ENCODE measurements at places on chromosomes 6 and 20.

DNA sequence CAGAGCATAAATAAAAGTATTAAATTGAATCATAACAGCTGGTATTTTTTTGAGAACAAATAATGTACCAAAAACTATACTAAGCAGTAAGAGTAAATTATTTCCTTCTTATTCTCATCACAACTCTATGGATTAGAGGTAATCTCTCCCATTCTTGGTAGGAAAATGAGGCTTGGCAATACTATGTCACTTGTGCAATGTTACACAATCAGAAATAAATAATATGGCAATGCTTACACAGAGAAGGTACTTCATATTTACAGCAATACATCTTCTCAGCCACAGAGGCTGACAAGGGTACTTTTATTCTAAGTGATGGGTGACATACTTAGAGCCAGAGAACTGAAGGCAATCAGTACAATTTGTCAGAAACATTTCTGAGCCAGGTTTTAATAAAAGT lies 3.9 kb downstream of the DST start:
- DNase-seq: no peak

- DNase-seq: no peak
These were observed 16.6 kb upstream of the PLCB1 start for GRCh38 chr20:8115436-8115835.

DNA sequence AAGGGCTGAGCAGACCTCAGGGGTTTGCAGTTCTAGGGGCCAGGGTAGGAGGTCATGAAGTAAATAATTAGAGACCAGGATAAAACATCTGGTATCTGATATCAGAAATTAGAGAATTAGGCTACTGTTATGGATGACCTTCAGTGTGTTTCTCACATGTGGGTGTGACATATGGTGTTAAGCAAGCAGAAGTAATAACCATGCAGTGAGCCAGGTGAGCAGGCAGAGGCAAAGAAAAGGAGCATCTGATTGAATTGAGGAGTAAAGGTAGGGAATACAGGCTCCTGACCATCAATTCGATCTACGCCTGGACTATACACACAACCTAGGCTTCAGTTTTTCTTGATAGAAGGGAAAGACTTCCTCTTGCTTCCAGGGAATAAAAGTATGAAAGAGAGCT lies 34.7 kb upstream of the MAP3K7 start:
- DNase-seq: no peak

GRCh38 chr6:139819776-139820175 lies 445.3 kb upstream of the CITED2 start:
- DNase-seq: no peak

GRCh38 chr6:33815854-33816253 lies 12.1 kb upstream of the MLN start:
- DNase-seq: no peak

DNA sequence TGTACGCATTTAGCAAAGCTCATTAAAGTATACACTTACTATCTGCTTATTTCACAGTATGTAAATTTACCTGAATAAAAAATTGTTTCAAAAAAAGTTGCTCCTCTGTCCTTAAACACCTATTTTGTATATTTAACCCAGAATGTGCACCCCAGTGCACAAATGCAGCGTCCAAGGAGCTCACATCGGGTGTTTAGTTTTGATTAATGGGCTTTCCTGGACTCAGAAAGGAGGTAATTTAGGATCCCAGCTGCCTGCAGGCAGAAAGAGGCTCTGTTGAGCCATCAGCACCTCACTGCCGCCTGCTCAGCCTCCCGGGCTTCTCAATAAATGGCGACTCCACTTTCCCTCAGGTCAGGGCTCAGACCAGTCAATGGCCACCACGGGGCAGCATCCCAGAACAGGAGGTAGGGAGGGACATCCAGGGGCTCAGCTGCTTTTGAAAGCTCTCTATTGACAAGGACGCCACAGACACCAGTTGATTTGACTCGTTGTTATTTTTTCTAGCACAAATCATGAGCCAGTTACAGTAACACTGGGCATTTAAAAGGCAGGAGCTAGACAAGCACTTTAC lies 70.2 kb upstream of the TBC1D7 start:
- DNase-seq: no peak

DNA sequence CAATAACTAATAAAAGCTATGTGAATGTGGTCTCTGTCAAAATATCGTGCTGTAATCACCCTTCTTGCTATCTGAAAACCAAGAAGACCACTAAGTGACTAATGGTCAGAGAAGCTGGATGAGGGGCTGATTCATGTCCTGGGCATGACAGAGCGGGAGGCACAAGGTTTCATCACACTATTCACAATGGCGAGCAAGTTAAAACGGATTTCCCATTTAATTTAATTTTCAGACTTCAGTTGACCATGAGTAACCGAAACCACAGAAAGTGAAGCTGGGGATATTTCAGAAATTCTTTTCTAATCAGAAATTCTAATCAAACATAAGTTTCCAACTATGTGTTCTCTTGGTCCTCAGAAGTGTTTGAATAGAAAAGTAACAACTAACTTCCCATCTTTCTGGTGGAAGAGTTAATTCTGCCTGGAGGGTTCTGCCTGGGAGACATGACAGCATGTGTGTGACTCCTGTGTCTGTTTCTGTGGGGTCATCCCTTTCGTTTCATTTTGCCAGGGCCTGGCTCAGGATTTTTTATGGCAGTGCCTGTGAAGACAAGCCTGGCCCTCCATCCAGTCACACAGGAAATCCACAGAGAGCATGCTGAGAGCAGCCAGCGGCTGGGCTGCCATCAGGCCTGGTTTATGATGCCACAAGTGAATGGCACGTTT lies 98.9 kb downstream of the FAM120B start:
- no peak for DNase-seq

GRCh38 chr6:79238919-79239318 lies 4.4 kb upstream of the HMGN3 start:
- DNase-seq: no peak

DNA sequence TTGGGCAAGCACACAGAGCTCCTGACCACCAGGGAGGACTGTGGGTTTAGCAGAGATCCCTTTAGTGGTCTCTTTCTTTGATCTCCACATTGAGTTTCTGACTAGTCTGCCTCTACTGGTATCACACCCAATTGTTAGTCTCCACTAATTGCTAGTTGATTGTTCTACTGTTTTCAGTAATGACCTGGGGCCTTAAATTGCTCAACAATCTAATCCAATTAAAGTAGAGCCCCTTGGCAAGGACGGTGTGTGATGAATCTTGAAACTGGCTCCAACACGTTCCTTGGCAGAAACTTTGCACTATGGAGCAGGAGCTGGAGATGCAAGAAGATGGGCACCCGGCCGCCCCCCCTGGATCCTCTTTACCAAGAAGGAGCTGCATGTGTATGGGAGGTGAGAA lies 12.3 kb downstream of the FAM50B start:
- no peak for DNase-seq

DNA sequence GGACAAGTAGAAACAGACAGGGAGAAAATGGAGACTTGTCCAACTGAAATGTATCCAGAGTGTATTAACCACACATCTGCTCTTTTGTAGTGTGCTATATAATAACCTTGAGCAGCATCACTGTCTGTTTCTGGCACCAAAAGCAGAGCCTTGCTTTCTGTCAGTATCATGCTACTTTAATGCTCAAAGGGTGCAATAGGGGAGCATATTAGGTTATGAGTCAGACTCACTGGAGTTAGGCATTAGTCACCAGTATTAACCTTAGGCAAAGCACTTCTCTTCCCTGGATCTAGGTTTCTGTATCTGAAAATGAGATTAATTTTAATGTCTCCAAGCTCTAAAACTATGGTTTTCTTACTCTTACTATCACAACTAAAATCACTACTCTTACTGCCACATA lies 280.1 kb downstream of the TFAP2B start:
- DNase-seq: no peak

DNA sequence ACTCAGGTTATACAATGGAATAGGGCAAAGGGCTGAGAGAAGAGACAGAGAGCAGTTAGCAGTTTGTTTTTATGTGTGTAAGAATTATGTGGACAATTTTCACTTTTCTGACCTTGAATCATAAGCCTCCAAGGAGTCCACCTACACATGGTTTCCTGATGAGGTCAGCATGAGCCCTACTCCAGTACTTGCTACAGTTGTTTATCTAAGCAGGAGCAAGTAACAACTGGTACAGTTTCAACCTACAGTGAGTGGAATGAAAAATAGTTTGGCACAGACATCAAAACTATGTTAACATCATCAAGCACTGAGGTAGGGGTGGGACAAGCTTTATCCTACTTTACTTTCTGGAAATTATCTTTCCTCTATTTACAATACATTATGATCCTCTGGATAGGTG lies 426.7 kb upstream of the ID4 start:
- DNase-seq: no peak

DNA sequence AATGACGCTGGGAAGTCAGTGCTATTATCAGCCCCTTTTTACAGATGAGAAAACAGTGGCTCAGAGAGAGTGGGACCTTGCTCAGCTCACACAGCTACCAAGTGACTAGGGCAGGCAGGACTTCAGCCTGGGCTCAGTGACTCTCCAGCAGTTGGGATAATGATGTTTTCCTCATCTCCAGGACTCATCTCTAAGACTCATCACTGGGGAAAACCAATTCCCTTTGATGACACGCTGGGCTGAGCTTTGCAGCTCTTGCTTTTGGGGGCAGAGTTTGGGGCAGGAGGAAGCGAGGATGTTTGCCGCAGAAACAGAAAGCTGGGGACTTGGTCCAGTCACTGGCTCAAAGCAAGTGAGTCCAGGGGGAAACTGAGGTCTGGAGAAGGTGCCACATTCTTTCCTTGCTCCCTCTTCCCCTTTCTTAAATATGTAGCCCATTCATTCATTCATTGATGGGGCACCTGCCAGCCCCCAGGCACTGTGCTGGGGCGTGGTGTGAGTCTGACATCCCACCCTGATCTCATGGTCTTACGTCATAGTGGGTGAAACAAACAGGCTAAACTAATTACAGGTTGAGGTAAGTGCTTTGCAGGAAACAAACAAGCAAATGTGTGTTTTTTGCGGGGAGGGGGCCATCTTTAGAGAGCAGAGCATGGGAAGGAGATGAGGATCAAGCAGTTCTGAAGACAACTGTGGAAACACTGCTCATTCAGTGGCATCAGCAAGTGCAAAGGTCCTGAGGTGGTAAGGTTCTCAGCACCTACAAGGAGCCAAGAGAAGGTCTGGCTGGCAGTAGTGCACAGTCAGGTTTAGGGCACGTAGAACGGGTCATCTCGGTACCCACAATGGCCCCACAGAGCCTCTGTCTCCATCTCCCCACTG lies 74.4 kb upstream of the PMEPA1 start:
- no peak for DNase-seq

GRCh38 chr20:2742934-2743559 lies 50.5 kb downstream of the EBF4 start:
- DNase-seq: peak; percentile 86

- DNase-seq: no peak
These were observed 6.6 kb downstream of the SLC2A4RG start for GRCh38 chr20:63745961-63746731.

DNA sequence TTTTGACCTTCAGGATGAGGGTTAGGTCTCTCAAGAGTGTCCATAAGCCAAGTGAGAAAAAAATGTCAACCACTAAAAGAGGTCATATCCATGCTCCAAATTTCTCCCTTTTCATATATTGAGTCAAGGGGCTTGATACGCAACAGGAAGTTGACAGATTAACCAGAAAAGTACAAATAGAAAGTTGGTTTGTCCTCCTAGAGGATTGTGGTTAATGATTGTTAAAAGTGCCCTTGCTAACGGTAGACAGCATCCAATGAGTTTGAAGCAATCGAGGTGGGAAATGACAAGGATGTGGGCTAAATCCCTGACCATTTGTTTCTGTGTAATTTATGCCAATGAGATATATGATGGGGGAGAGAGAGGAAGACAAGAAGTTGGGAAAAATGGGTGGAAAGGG lies 18.1 kb upstream of the HBS1L start:
- DNase-seq: no peak

GRCh38 chr6:73028124-73028766 lies 197.1 kb downstream of the KHDC1L start:
- no peak for DNase-seq

DNA sequence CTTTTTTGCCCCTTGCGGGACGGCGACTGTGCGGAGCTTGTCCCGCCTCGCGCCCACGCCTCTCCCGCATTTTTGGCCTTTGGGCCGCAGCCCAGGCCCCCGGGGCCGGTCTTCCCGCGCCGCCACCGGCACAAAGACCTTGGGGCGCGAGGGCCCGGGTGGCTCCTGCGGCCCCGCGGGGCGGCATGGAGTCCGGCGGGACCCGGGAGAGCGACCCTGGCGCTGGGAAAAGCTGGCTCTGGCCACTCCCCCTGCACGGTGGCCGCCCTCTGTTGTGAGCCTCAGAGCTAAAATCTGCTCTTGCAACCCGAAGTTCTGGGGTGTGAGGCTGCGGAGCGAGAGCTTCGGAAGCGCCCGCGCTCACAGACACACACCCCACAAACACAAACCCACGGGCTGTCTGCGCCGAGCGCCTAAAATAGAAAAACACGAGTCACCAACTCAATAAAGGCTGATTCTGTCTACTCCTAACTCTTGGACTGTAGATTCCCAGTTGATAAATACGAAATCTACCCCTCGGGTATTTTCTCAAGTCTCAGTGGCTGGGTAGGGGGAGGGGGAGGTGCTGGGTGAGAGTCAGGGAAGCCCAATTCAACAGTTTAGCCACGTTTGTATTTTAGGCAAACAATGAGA lies 496 bp upstream of the BEND3 start:
- peak; percentile 78 for DNase-seq

DNA sequence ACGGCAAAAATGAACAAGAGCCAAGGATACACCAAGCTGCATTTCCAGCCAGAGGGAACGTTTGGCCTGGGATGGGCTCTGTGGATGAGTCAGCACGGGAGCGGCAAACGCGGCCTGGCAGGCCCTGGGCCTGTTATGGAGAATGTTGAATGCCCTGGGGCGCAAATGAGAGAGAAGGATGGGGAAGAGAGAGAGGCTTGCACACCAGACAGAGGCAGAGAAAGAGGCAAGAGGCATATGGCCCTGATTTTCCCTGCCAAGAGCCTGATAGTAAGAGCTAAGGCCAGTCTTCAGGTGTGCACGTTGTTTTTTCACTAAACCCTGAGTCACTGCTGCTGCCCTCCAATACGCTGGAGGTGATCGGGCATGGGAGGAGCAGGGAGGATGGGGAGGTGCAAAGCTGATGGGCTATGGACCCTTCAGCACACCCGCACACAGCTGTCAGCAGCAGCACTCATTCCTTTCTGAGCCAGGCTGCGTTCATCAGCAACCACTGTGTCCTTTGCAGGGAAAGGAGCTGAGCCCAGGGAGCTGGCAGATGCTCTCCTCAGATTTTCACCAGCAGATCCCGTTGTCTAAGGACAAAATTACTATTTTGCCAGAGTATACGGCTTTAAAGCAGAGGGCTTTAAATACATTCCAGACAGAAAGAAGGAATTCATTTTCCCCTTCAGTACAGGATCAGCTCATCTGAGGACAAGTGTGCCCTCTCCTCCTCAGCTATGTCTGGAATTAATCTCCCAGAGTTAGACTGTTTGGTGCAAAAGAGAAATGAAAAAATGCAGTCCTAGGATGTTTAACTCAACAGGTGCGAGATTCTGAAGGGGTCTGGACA lies 61.7 kb upstream of the SLC22A23 start:
- no peak for DNase-seq

- DNase-seq: no peak
These were observed 468.5 kb downstream of the KIF16B start for GRCh38 chr20:16104783-16105182.

All from spleen (tissue), 13 donors.